ENCODE measurements at places on chromosomes 7 and 10.
A peak's percentile ranks its signal among the peaks of the same experiment; 100 is the strongest.

DNA sequence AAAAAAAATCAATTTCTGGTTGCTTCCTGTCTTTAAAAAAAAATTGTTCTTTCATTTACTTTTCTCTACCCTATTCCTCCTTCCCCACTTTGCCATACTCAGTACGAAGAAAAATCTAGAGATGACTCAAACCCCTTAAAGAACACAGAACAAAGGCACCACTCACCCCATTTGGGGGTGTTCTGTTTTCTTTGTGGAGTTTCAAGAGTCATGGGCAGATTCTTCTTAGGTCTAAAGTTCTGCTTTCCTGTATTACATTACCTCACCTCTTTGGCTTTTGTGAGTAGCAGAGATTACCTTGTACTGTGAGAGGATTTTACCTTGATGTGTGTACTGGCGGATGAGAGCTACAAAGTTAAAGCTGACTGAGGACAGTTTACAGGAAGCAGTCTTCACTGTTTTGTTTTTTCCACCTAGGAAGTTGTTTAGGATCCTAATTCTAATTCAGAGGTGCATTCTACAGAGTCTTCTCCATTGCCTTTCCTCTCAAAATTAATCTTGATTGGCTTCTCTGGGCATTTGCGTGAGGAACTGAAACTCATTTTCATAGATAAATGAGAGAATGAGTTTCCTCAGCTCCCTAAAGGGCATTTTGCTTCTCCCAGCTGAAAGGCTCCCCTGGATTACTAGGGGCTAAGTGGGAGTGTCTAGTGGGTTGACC lies 20.7 kb downstream of the AVL9 start:
- no peak for DNase-seq

DNA sequence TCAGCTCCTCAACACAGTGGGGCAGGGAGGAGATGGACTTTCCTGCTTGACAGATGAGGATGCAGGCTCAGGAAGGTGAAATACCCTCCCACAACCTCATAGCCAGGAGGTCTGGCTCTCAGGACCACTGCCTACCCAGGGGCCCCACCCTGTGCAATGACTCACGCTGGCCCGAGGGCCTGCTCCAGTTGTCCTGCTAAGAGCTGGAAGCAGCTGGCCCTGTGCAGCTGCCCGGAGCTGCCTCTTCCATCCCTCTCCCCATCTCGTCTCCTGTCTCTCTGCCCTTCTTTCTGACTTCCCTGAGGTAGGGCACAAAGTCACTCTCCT lies 123.9 kb downstream of the ZMIZ1 start:
- no peak for DNase-seq

DNA sequence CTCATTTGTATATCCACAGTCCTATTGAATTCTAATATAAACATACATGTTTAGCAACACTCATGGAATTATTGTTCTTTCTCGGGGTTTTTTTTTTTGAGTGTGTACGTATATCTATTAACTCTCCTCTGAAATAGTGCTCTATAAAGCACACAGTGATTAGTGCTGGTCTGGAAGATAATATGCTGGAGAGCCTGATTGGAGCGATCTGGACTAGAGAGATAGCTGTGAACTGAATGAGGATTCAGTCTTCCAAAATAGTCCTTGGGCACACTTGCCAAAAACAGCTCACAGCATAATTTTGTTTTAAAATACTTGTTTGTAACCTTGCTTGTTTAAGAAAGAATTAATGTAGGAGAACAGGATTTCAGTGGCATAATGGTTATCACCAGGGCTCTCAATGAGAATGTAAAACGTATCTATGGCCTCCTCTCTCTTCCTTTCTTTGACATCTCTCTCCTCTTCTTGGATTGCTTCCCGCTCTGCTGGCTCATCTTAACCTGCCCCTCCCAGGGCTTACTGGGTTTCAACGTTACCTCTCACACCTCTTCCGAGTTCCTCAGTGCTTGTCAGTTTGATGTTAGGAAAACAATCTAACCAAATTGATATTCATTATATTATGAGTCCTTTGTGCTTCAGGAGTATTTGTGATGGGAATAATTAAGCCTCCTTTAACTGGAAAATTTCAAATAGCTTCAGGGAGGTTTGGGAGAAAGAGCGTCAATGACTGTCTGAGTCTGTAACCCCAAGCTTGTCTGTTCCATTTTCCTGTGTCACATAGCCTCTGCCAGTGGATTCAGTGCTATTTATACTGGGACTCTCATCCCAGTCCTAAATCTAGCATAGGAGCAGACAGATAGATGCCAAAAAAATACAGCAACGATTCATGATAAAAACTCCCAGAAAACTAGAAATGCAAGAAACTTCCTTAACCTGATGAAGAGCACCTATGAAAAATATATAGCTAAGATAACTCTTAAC lies 16.2 kb upstream of the AGK start:
- DNase-seq, result no peak

GRCh38 chr10:90175161-90175681 lies 473.8 kb downstream of the KIF20B start:
- DNase-seq, result no peak

DNA sequence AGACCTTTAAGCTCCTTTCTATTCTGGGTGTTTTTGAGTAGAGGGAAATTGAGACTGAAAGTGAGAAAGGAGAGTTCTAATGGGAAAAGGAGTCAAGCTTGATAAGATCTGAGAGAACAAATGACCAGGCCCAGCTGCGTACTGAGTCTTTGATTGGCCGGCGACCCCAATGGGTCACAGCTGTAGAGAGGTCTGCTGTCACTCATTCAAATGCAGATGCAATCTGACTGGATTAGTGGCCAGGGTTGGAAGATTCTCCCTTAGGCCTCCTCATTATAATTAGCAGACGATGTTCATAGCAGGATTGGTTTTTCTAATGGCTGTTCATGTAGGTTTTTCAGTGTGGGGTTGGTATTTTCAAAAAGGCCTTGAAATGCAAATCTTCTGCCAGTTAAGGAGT lies 127.2 kb upstream of the SLC25A13 start:
- DNase-seq, result no peak

GRCh38 chr10:107800061-107800460 lies 635.6 kb upstream of the SORCS1 start:
- DNase-seq, result no peak

GRCh38 chr7:114789871-114790311 lies 132.0 kb upstream of the MDFIC start:
- DNase-seq, result no peak

DNA sequence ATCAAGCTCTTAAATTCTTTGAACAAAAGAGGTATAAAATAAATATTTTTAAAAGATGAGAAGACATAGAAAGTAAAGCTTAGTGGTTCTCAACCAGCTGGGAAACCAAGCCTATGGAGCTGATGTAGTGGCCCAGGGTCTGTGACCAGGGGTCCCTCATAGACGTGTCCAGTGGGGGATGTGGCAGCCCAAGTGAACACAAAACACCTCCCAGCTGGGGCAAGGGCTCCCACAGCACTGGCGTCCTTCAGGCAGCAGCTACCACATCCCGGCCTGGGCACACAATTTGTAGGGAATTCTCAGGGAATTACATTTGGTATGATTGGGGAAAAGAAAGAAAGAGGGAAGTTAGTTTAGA lies 17.8 kb upstream of the CCDC71L start:
- DNase-seq, result no peak

GRCh38 chr7:134693256-134693655 lies 46.6 kb downstream of the BPGM start:
- DNase-seq, result no peak

- peak; percentile 72 for DNase-seq
These were observed 15.3 kb upstream of the SUN1 start for GRCh38 chr7:816751-817671.

DNA sequence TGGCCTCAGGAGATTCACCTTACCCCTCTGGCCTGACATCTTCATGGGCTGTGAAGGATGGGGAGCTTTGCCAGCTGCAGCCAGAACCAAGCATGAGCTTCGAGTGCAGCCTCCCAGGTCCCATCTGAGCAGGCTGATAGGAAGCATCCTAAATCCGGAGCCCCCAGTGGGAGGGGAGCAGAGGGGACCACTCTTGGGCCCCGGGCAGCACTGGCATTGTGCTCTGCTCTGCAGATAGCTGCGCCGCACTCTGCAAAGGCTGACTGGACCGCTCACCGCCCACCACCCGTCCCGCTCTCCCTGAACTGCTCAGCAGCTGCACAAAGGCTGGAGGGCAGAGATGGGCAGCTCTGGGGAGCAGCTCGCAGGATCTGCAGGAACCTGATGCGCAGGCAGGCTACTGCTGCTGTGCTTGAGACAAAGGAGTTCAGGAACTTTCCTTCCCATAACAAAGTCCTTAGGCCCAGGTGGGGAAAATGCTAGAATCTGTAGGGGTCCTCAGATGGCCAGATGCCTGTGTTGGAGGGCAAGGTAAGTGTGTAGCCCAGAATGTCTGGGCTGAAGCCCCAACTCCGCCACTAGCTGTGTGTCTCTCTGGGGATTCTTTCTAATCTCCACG lies 51.8 kb downstream of the ARHGAP22 start:
- no peak for DNase-seq

DNA sequence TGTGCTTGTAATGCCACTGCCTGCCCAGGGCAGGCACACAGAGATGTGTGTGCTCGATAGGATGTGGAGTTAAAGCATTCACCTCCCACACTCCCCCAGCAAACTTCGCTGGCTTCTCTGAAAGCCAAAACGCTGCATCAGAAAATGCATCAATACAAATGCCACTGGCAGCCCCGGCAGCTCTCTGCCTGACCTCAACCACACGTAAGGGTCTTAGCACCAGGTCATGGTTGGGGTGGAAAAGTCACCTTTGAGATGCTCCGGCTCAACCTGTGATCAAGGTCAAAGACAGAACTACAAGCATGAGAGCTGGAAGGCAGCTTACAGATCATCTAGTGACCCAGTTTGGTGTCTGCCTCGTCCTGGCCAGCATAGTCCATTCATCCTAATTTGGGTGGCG lies 114.4 kb upstream of the NANOS1 start:
- no peak for DNase-seq

DNA sequence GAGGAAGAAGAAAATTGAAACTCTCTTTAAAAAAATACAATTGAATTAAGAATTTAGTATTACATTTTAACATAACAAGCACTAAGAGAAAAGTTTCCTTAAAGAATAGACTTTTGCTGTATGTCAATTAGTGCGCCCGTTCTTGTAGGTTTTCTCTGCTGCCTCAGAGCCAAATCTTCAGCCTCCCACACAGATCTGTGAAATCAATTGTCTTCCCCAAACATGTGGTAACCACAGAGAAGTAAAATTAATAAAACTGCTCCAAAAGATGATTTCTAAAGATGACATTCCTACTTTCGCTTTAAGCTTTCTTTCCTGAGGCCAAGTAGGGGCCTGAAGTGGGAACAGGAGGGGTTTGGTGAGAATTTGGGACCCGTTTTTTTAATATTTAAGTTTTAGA lies 113.2 kb upstream of the ADO start:
- no peak for DNase-seq

GRCh38 chr7:81484261-81484660 lies 285.6 kb downstream of the HGF start:
- no peak for DNase-seq

GRCh38 chr10:49569031-49569631 lies 30.2 kb upstream of the ERCC6 start:
- DNase-seq, result no peak

GRCh38 chr10:95395947-95396449 lies 105.2 kb upstream of the PDLIM1 start:
- no peak for DNase-seq

- no peak for DNase-seq
These were observed 4.8 kb downstream of the DYNC2I1 start for GRCh38 chr7:158861004-158861787.

DNA sequence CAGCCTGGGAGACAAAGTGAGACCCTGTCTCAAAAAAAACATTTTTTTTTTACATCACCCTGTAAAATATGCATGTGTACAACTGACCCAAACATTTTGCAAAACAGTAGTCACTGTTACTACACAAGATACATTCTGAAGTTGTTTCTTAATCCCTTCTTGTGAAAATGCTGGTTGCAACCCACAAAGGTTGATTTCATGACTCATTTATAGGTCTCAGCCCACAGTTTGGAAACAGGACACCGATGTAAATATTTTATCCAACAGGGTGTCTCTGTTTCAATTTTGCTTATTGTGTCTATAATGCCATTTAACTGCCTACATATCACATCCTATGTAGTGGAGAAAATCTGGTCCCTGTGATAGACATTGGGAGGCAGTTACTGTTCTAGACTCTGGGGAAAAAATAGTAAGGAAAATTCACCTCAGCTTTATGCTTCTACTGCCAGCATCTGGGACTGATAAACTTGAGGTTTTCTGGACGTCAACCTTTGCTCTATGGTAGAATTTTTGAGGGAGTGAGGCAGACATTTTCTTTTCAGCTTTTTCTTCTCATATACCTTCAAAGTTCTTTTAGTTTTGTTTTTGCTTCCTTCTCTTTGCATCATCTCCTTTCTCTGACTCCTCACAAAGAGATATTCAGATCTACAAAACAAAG lies 1.6 kb upstream of the RAB19 start:
- DNase-seq, result no peak
